ENCODE measurements at places on chromosomes 11 and 22. TPM values are rescaled to one million over a fixed set of nuclear protein-coding genes. Genes with fewer than 3 reads are reported as not detected.

The RIMBP3C gene
- 0.01 TPM for polyA plus RNA-seq

The PHETA2 gene
- 7.0 TPM for polyA plus RNA-seq

The DRAP1 gene
- polyA plus RNA-seq, result 432 TPM

The RFPL3 gene
- not detected for polyA plus RNA-seq

The RTN4R gene
- 23.3 TPM for polyA plus RNA-seq

The SCUBE2 gene
- polyA plus RNA-seq, result 1.3 TPM

The KCNJ1 gene
- polyA plus RNA-seq, result not detected

The MRGPRX3 gene
- 0.76 TPM for polyA plus RNA-seq

The ANKRD13D gene
- 26.1 TPM for polyA plus RNA-seq

The TSGA10IP gene
- not detected for polyA plus RNA-seq

The DUSP8 gene
- 0.90 TPM for polyA plus RNA-seq

The C11orf91 gene
- polyA plus RNA-seq, result 0.50 TPM

All from foreskin keratinocyte (primary cell).